Aortic smooth muscle cell (primary cell): ENCODE measurements at places on chromosomes 2 and 18. TPM values are rescaled to one million over a fixed set of nuclear protein-coding genes. Genes with fewer than 3 reads are reported as not detected.

Gene TWIST2
- total RNA-seq = 17.8 and 28.1 TPM in 2 replicates

Gene TMEFF2
- total RNA-seq = 0.26 and 0.31 TPM in 2 replicates

Gene CHRND
- total RNA-seq = not detected in 2 replicates

Gene SAG
- total RNA-seq = not detected in 2 replicates

Gene MC2R
- total RNA-seq = not detected in 2 replicates

Gene APOB
- under 0.01 TPM in 2 replicates for total RNA-seq
